CD4-positive, alpha-beta T cell treated with Interleukin-1 beta for 1 hour (primary cell): ENCODE measurements at places on chromosomes 1 and 21.

DNA sequence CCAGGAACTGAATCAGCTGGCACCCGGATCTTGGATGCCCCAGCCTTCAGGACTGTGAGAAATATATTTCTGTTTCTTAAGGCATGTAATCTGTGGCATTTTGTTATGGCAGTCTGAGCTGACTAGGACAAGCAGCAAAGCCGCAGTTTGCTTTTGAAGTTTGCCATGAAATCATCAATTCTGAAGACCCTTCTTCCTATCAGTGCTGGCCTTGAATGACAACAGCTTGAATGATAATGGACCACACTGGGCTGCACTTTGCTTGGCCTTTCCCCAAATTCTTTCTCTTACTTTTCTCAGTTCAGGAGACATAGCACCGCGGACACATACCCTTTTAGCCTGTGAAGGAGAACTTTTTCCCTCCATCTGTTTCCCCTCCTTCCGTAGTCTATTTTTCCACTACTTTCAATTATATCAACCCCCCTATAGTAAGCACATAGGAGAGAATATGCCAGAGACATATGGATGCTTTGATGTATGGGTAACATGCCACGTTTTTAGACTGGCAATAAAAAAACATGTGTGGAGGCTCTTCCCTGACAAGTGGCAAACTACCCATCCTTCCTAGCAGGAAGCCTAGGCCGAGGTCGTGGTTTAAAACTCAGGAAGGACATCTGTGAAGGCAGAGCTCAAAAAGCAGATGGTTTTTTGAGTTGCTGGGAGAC, 42.9 kb downstream of the HLX start:
- no peak for DNase-seq

GRCh38 chr1:207698822-207699483, 52.9 kb upstream of the CD46 start:
- DNase-seq: peak; percentile 23

- DNase-seq: no peak
Measured at GRCh38 chr1:202029727-202030126, 19.3 kb downstream of the ELF3 start.

- no peak for DNase-seq
Measured at GRCh38 chr1:167114725-167115124, 20.9 kb downstream of the STYXL2 start.

DNA sequence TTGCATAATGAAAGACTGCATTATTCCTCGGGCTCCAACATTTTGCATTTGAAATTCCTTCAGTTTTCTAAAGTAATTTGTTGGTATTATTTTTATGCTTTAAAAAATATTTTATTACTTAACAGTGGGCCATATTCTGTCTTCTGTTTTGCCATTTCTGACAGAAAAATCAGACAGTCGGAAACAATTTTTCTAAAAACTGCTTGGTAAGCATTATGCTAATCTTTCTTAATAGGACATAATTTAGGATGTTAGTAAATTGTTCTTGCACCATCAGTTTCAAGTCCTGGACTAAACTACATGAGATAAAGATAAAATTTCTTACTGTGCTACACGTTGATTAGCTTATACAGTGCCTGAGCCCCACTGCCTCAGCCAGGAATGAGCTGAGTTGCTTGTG, 11.2 kb downstream of the RGL1 start:
- no peak for DNase-seq

DNA sequence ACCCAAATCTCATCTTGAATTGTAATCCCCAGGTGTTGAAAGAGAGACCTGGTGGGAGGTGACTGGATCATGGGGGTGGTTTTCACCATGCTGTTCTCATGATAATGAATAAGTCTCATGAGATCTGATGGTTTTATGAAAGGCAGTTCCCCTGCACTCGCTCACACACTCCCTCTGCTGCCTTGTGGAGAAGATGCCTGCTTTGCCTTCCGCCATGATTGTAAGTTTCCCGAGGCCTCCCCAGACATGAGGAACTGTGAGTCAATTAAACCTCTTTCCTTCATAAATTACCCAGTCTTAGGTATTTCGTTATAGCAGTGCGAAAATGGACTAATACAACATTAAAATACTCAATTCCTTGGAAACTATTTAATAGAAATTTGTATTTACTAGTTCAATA, 99.2 kb downstream of the PROX1 start:
- DNase-seq: no peak

DNA sequence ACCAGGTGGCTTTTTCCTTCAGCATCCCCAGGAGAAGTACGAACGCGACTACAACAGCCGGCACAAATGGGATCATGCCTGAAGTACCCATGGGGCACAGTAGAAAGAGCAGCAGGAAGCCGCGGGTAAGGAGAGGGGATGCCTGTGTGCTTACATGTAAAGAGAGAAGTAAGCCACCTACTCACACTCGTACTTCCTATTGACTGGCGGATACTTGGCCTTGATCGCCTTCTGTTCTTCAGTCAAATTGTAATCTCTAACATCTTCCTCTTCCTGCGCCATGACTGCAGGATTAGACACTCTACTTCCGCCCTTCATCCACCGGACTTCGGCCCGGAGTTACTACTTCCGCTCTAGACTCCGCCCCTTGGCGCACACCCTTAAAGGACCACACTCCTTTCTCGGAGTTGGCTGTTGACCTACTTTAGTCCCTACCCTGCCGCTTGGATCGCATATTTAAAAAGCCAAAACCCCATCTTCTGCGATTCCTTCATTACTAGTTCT, at the start of gene ZBTB8OS:
ZBTB8OS (minus strand) TSS at position 303 of the 504 bp plus-strand sequence; CDS start at position 282, 21 bp downstream.
- DNase-seq: peak; percentile 94

DNA sequence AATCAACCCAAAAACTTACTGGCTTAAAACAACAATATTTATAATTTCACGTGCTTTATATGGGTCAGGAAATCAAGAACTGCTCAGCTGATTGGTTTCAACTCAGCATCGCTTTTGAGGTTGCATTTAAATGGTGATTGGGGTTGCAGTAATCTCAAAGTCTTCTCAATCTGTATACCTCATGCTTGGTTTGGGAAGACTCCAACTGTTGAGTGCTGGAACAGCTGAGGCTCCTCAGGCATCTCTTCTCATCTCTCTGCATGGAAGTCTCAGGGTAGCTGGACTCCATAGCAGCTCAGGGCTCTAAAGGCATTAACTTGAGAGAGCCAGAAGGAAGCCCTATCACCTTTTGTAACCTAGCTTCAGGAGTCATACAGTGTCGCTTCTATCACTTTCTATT, 35.1 kb downstream of the AK5 start:
- no peak for DNase-seq

- no peak for DNase-seq
Measured at GRCh38 chr1:159928491-159929050, 3.3 kb upstream of the TAGLN2 start.

DNA sequence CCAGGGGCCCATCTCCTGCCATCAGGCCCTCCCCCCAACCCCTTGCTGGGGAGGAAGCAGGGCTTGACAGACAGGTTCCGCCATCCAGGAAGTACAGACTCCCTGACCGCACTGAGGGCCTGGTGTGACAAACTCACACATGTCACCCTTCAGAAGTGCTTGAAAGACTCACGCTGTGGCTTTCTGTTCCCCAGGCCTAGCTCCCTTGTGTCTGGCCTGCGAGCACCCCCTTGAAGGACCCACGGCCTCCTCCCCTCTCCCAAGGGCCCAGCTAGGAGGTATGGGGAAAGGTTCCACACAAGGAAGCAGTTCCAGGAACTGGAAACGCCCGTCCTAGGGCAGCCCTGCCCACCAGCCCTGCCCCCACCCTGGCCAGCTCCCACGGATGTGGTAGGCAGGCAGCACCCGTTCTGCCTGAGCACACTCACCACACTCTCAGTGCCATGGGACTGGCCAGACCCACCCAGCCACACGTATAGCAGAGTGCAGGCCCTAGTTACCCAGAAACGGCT, 26.7 kb downstream of the SLC2A1 start:
- peak; percentile 84 for DNase-seq

- DNase-seq: no peak
Measured at GRCh38 chr21:45598666-45599065, 44.9 kb upstream of the PCBP3 start.

GRCh38 chr1:30842697-30843354, 65.7 kb downstream of the SDC3 start:
- DNase-seq: no peak
